ENCODE measurements at places on chromosomes 2 and 18.

DNA sequence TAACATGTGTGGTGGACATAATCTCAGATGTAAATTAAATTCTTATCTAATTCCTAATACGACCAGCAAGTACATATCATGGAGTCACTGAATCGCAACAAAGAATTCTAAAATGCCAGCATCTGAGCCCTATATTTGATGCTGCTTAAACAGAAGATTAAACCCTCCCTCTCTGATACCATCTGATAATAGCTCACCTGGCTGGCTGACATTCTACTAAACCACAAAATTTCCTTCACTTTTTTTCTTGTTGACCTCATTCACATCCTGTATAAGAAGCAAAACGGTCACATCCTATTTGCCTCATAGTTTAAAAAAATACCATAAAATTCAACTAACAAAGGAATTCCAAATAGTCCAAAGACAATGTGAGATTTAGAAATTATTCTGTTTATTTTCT lies 371.6 kb upstream of the SLC8A1 start:
- no peak for DNase-seq

DNA sequence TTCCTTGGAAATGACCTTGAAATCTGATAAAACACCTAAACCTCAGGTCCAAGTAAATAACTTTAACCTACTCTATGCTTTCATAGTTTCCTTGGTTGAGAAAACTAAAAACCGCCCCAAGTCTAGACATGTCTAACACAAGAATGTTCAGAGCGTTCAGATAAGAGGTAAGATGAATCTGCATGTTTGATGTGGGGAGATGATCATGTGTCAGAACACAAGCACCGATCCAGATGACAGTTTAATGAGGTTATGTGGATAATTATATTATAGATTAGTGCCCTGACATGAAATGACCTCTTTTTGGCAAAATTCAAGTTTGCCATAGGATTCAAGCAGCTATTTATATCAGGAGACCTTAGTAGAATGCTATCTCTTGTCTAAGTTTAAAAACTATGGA lies 729.8 kb upstream of the SOX11 start:
- no peak for DNase-seq

- no peak for DNase-seq
Observed at GRCh38 chr2:205273627-205274026, 408.7 kb upstream of the NRP2 start.

GRCh38 chr18:67402543-67402942 lies 114.0 kb downstream of the DSEL start:
- DNase-seq: no peak

DNA sequence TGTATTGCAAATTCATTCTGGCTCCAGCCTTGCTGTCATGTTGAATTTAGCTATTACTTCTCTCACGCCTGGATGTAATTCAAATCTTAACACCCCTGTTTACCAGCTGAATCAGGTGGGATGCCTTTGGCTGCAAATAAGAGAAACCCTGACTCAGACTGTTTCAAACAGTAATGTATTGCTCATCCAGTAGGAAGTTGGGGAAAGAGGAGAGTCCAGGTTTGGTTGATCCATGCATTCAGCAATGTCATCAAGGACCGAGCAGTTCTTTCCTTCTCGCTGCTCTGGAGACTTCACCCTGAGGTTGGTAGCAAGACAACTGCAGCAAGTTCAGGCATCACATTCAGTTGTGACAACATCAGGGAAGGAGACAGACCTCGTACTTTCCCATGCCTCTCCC lies 6.4 kb upstream of the DARS1 start:
- DNase-seq: no peak

Data from CD4-positive, alpha-beta memory T cell (primary cell).